ENCODE measurements at places on chromosomes 6 and 20.

DNA sequence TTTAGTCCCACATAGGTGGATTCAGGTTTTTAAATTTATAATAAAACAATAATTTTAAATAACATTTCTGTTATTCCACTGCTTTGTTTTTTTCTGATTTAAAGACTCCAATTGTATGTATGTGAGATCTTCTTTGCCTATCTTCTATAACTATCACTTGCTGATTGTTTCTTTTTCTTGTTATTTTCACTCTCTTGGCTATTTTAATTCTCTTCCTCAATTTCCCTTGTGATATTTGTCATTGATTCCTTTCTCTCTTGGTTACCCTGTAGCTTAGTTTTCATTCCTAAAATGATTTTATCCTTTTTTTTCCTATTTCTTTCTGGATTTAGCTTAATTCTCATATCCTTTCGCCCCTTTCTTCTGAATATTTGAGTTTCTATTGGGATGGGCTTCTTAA is 227.3 kb upstream of the TENT5A start:
- no peak for DNase-seq

DNA sequence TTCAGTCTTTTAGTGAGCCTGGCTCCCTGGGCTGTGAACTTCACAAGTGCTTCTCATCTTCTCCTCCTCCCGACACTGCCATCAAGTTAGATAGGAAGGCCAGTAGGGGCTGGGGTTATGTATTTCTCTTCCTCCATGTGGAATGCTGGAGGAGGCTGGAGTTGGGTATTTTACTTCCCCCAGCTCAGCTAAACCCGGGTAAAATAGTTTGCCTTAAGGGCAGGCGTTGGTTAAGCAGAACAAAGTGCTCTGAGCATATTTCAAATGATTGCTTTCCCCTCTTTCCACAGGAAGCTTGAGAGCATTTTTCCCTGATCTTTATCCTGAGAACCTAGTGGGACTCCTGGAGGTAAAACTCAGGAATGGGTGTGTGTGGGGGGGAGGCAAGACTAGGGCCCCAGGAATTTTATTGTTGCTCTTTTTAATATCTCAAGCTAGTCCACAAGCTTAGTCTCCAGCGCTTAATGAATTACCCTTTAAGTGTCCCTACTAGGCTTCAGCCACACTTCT is 16.9 kb upstream of the SUPT3H start:
- no peak for DNase-seq

GRCh38 chr6:36230371-36230770 is 33.8 kb downstream of the BRPF3 start:
- no peak for DNase-seq

DNA sequence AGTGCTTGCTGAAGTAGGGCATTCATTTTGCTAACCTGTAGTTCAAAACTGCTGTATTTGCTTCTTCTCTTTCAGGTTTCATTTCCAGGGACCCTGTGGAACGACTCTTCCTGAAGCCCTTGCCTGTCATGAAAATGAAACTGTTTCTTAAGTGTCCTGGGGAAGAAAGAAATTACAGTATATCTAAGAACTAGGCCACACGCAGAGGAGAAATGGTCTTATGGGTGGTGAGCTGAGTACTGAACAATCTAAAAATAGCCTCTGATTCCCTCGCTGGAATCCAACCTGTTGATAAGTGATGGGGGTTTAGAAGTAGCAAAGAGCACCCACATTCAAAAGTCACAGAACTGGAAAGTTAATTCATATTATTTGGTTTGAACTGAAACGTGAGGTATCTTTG is 3.4 kb upstream of the NOL7 start:
- no peak for DNase-seq

DNA sequence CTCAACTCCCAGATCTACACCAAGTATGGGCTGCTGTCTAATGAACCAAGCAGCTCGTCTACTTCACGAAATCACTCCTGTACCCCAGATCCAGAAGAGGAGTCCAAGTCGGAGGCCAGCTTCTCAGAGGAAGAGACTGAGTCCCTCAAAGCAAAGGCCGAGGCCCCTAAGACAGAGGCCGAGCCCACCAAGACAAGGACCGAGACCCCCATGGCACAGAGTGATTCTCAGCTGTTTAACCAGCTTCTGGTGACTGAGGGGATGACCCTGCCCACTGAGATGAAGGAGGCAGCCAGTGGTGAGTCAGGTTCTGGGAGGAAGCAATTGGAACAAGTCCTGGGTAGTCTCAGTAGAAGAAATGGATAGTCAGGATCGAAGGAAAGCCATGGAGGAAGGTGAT is 5.8 kb downstream of the CUL9 start:
- DNase-seq, result no peak

- DNase-seq, result no peak
These were observed 1.7 kb downstream of the SLC2A4RG start for GRCh38 chr20:63741354-63741675.

DNA sequence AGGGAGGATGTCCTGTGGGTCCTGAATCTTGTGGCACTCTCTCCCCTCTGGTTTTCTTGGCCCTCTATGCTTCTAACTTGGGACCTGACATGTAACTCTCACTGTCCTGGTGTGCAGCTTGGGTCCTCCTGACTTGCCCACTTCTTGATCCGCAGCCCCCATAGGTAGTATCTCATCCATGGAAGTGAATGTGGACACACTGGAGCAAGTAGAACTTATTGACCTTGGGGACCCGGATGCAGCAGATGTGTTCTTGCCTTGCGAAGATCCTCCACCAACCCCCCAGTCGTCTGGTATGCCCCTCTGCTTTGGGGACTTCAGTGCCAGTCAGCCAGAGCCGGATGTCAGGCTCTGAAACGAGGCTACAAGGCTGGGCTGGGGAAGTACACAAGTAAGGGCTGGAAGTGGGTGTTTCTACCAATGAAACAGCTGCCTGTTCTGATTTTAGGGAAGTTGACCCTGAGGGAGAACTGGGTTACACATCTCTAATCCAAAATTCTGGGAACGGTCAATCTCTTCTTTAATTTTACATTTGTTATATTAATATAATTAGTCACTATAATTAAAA is 641 bp downstream of the DBNDD2 start:
- DNase-seq, result no peak

DNA sequence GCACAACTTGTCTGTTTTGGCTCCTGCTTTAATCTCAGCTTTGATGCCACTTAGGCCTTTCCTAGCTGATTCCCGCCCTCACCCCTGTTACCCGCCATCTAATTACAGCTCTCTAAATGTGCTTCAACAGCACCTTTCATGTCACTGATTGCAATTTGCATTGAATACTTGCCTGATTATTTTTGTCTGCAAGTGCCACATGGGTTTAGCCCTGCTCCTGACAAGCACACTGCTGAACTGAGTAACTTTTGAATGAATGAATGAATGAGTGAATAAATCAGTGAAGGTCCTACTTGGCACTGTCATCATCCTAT is 591 bp upstream of the DCBLD1 start:
- DNase-seq, result no peak

DNA sequence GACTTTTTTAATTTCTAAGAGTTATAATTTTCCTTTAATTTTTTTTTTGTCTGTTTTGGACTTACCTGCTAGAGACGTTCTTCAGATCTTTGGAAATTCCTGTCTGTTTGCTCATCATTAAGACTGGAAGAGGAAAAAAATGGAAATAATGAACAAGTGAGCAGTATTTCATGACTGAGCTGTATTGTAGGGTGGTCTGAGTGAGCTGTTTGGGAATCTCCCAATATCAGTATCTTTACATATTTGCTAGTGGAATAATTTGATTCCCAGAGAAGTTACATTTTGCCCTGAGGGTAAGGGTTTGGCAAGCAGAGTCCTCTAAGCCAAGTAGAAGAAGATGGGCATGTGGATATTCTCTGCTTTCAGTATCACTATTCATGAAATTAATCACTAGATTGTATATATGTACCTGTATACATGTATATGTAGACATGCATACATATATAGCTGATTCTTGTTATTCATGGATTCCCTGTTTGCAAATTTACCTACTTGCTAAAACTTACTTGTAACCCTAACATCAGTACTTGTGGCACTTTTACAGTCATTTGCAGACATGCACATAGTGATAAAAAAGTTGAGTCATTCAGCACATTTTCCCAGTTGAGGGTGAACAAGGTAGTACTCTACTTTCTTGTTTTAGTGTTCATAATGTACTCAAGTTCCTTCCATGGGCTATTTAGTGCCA is 13.5 kb downstream of the ZC2HC1B start:
- no peak for DNase-seq

GRCh38 chr6:84808491-84809061 is 44.2 kb upstream of the TBX18 start:
- DNase-seq, result no peak

DNA sequence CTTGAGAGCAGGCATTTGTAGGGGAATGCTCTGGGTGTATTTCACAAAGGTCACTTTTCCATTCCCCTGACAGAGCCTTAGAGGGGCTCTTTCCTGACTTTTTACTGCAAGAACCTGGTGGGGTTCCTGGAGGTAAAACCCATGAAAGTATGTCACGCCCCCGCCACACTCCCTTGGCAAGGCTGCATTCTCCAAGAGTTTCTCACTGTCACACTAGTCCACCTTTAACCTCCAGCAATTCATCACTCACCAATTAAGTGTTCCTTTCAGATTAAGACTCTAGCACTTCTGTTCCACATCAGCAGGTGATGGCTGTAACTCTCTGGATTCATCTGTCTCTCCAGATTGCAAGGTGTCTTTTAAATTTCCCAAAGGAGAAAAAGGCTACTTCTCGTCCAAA is 32.7 kb upstream of the NKX2-4 start:
- DNase-seq, result no peak

DNA sequence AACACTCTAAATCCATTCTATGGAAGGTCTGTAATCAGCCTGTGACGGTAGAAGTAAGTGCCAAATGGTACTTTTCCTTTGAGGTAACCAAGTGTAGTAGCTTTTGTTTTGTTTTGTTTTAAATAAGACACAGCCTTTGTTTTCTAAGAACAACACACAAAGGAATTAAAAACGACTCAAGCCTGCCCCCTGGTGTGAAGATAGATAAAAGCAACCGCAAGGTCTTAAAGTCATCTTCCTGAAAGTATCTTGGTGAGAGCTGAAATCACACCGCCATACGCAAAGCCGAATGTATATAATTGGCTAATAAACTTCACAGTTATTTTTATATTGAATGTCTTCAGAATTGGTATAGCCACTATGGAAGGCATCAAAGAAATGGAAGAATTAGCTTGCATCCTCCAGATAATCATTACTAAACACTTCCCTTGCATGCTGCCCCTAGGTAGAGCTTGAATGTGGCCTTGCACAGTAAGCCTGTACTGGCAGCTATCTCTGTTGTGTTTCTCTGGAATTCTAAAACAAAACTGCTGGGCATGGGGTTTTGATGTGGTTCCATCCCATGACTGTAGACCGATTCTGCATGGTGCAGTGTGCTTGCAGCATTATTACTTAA is 95.6 kb downstream of the LAMP5 start:
- no peak for DNase-seq

- DNase-seq, result no peak
These were observed 260.0 kb downstream of the ARID1B start for GRCh38 chr6:157037165-157037564.

GRCh38 chr6:106249658-106250057 is 75.9 kb downstream of the ATG5 start:
- no peak for DNase-seq

- no peak for DNase-seq
These were observed 225.2 kb downstream of the TBC1D7 start for GRCh38 chr6:13103169-13103568.

GRCh38 chr6:116405138-116405537 is 34.4 kb downstream of the DSE start:
- DNase-seq, result no peak

GRCh38 chr6:157240059-157240959 is 83.0 kb downstream of the TMEM242 start:
- no peak for DNase-seq

DNA sequence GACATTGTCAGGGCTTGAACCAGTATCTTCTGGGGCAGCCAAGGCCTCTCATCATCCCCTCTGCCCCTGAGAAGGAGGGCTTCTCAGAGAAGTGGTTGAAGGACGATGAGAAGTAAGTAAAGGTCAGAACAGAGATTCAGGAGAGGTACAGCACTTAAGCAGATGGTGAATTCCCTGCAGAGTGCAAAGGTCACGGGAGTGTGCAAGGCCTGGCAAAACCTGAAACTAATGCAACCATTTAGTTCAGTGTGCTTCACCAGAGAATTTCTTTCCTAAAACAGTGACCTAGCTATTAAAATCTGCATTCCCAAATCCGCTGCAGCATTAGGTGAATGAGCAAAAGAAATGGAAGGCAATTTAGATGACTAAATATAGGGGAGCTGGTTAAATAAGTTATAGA is 58.4 kb downstream of the TRERF1 start:
- DNase-seq, result no peak

- DNase-seq, result no peak
These were observed 2.6 kb downstream of the FASTKD5 start for GRCh38 chr20:3156811-3157619.

DNA sequence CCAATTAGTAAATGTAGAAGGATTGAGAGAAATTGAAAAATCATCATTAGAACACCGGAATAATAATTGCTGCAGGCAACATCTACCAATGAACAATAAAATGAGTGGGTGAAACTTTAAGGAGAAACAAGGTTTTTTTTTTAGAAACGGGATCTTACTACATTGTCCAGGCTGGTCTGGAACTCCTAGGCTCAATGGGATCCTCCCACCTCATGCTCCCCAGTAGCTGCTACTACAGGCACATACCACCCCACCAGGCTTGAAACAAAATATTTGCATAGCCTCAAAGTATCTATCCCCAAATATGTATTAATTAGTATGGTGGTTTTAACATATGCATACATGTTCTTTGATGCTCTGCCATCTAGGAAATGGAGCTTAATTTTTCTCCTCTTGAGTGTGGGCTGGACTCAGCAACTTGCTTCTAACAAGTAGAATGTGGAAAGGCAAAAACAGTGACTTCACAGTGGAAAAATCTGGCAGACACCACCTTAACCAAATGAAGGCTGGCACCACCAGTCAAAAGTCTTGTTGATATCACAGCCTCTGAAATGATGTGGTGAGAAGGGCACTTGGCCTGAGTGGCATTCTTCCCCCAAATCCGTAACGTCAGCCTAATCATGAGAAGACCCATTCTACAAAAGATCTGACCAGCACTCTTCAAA is 12.1 kb downstream of the NRSN2 start:
- no peak for DNase-seq

DNA sequence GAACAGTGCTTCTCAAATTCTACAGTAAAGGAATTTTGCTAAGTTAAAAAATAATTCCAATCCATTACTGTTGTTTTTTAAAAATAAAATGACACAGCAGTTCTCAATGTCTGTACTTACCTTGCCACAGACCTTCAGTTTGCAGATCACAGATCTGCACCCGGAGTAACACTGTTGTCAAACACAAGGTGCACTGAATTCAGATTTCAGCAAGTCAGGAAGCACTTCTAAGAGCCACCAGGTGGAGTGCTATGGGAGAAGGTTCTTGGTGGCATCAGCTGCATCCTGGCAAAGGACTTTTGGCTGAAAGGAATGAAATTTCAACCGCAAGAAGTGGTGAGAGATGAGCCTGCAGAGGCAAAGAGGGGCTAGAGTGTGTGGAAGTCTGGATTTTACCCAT is 17.4 kb downstream of the RSPH4A start:
- no peak for DNase-seq
